ENCODE measurements at places on chromosomes 3 and 15.
A peak's percentile ranks its signal among the peaks of the same experiment; 100 is the strongest.

DNA sequence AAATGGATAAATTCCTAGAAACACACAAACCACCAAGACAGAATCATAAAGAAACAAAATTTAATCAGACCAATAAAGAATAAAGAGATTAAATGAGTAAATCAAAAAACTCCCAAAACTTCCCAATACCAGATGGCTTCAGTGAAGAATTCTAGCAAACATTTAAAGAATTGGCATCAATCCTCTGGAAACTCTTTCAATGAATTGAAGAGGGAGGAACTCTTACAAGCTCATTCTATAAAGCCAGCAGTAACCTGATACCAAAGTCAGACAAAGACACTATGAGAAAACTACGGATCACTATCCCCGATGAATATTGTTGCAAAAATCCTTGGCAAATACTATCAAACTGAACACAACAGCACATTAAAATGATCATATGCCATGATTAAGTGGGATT lies 81.9 kb upstream of the SLCO2A1 start:
- DNase-seq: no peak

GRCh38 chr3:66856533-66856932 lies 141.6 kb upstream of the KBTBD8 start:
- no peak for DNase-seq

DNA sequence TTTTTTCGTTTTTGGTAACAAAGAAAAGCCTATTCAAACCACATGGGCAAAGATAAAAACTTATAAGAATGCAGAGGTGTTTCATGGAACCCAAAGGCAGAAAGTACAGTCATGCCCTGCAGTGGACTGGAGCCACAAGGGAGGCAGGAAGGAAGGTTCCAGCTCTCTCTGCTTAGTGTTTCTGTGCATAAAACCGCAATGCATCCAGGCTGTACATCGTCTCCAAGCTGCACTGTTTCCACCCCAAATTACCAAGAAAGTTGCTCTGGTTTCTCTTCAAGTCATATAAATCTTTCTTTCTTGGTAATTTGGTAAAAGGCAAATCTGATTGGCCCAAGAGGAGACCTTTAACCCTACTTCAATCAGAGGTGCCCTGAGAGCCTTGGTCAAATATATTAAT lies 15.8 kb downstream of the TRAT1 start:
- DNase-seq: no peak

DNA sequence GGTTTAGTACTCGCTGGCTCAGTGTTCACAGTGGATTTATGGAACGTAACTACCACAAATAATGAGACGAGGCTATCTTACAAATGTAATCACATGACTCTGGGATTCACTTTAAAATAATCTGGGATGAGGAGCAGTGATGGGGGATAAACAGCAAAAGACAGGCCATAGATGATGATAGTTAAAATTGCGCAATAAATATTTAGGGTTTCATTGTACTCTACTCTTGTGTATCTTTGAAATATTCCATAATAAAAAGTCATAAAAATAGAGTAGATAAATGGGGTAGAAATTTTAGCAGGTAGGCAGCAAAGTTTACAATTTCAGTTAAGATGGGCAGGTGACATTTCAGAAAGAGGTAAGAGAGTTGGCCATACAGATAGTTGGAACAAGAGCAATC lies 196.6 kb downstream of the KCNMB2 start:
- no peak for DNase-seq

DNA sequence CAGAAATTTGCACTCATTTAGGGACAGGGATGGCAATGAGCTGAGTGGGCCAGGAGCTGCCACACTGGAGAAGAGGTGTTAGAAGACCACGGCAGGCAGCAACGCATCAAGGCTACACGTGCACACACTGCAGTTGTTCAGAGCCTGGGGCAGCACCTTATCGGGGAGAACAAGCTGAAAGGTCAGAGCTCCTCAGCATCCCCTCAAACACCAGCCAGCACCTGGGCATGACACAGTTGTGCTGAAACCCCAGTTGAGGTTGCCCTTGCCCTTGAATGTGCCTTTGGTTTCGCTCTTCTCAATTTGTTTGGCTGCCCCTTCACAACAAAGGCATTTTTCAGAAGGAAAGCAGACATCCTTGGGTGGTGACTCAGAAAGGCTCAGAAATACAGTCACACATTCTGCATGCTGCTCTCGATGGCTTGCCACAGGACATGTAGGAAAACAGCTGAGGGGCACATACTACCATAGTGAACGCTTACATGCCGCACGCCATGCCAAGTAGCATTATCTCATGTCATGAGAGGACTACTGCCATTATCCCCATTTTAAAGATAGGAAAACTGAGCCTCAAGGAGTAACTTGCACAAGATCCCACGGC lies 57.6 kb downstream of the ST8SIA2 start:
- no peak for DNase-seq

DNA sequence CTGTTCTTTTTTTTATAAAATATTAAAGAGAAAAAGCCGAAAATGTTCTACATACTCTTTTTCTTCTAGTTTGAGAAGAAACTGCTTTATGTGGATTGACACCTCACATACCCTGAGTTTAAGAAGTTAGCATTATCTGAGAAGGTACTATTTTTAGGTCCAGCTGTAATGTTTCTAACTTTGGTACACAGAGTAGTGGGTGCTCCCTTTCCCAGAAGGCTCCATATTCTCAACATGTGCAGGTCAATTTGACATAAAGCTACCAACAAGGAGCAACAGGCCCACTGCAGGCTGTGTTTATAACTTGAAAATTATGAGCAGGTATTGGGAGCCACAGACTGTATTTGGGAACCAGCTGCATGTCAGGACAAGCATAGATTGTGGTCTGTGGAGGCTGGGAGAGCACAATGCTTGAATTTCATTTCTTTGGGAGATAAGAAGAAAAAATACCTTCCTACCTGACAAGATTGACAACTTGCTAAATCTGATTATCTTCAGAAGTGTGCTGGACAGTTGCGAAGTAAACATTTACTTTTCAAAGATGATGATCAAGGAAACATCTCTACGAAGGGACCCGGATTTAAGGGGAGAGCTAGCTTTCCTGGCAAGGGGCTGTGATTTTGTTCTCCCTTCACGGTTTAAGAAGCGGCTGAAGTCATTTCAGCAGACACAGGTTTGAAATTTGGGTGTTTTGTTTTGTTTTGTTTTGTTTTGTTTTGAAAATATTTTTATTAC lies 57.2 kb downstream of the PPP2R3A start:
- DNase-seq: no peak

- DNase-seq: no peak
Measured at GRCh38 chr3:197151580-197151979, 122.0 kb upstream of the MELTF start.

- DNase-seq: no peak
Measured at GRCh38 chr3:20078194-20078714, 38.0 kb downstream of the KAT2B start.

- DNase-seq: no peak
Measured at GRCh38 chr3:101638261-101638745, 38.6 kb downstream of the ZBTB11 start.

DNA sequence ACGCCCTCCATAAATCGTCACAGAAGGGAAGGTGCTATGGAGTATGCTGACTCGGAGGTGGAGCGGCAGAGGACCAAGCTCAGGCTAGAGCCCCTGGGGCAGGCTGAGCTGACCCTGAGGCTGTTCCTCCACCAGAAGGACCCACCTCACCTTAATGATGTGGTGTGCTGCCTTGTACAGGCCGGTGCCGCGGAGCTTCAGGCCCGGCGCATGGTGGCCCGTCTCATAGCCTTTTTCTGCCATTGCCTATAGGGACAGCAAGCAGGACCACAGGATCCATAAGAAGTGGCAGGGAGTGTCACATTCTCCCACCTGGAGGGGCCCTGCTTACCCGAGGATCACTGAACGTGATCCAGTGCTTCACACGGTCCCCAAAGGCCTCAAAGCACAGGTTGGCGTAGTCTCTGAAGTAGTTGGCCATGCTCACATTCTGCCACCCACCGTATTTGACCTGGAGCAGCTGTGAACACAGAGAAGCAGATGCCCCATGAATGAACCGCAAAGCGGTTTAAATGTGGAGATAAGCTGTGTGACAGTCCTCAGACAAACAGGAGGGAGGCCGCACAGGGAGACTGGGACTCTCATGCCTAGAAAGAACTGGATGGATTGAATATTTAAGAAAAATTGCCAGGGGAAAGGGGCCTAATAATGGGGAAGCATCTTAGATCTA lies 4.8 kb downstream of the LCTL start:
- no peak for DNase-seq

- DNase-seq: peak; percentile 91
Measured at GRCh38 chr3:99505646-99506269, 132.6 kb upstream of the COL8A1 start.

GRCh38 chr3:97636465-97636864 lies 128.1 kb upstream of the ARL6 start:
- DNase-seq: no peak

- DNase-seq: no peak
Measured at GRCh38 chr3:114110439-114110838, 53.9 kb downstream of the QTRT2 start.

- DNase-seq: no peak
Measured at GRCh38 chr15:98830034-98830634, 177.5 kb downstream of the PGPEP1L start.

GRCh38 chr3:117355566-117355965 lies 646.0 kb downstream of the TUSC7 start:
- no peak for DNase-seq
